CD4-positive, alpha-beta T cell treated with Interleukin-15 for 1 hour (primary cell): ENCODE measurements at places on chromosomes 3 and 15.

DNA sequence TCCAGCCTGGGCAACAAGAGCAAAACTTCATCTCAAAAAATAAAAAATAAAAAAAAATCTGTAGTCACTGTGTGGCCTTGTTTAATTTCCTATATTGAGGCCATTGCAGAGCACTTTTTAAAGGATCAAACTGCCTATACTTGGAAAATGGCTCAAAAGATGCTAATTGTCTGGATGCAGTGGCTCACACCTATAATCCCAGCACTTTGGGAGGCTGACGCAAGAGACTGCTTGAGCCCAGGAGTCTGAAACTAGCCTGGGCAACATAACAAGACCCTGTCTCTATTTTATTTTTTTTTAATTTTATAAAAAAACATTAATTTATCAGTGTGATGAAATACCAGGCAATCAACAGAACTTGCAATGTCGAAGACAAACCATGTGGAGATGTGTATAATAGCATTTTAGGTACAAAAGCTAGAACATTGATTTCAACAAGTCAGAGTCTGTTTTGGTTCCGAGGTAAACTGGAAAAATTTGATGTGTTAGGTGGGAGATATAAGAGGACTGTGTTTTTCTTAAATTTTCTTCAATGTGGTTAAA lies 47.0 kb upstream of the SETD2 start:
- DNase-seq = no peak

- no peak for DNase-seq
These were observed 256.4 kb upstream of the TPM1 start for GRCh38 chr15:62785881-62786828.

DNA sequence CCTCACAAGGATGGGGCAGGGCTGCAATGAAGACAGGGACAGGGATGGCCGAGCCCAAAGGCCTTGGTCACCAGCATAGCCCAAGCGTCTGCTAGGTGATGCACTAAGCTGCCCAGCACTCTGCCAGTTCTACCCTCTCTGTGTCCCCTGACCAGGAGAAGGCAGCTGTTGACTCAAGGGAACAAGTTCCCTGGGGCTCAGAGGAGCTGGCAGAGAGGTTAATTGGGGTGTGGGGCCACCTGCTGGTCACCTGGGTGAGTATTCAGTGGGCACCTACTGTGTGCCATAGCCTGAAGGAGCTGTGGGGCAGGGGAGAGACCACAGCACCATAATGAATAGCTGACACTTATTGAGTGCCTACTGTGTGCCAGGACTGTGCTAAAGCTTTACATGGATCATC lies 22.0 kb upstream of the DOCK3 start:
- DNase-seq = peak; percentile 55

DNA sequence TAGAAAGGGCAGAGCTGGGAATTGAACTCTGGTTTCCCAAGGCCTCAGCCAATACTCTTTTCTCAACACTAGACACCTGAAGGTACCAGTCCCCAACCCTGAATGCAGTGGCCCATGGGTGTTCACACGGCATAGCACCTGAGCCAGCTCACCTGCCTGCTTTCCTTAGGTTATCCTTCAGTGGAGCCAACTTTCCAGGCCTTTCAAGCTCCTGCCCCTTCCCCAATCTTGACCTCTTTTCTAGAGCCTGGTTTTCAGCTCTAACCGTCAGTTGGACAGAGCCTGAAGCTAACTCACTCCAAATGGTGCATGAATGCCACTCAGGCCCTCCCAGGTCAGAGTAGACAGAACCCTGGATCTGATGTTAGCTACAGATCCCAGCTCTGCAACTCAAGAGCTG lies 66.1 kb upstream of the ITGA11 start:
- no peak for DNase-seq

- no peak for DNase-seq
These were observed 10.1 kb upstream of the ITGA11 start for GRCh38 chr15:68442041-68442440.

DNA sequence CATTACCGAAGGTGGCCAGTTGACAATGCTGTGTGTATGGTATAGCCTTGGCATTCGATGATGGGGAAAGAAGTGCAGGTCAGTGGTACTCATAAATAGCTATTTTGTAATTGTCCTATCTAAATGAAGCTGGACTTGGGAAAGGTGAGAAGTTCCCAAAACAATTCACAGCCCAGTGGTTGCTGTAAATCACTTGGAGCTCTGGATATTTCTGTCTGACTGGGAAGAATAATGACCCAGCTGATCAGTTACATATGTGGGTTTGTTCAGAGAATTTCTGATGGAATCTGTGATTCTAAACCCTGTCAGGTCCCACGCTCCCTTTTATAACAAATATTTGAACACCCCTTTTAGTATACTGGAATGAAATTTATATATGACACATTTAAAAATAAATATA lies 133.9 kb upstream of the PFN2 start:
- no peak for DNase-seq

GRCh38 chr3:54909191-54909590 lies 18.7 kb downstream of the LRTM1 start:
- DNase-seq = no peak

- DNase-seq = no peak
These were observed 85.7 kb downstream of the MSL2 start for GRCh38 chr3:136110481-136110880.

DNA sequence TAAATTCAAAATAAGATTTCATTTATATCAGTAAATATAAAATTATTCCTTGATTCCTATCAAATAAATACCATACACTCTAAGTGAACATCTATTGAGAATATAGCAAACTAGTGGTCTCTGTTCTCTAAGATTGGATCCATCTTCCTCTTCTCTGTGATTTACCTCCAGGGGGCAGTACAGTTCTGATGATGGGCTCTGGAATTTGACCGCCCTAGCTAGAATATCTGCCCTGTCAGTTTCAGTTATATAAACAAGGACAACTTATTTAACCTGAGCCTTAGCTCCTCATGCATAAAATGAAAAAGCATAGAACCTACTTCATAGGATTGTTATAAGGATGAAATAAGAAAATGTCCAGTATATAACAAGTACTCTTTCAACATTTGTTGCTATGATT lies 171.1 kb upstream of the CCDC54 start:
- DNase-seq = no peak

- no peak for DNase-seq
These were observed 302.5 kb downstream of the ZNF621 start for GRCh38 chr3:40827226-40827625.

DNA sequence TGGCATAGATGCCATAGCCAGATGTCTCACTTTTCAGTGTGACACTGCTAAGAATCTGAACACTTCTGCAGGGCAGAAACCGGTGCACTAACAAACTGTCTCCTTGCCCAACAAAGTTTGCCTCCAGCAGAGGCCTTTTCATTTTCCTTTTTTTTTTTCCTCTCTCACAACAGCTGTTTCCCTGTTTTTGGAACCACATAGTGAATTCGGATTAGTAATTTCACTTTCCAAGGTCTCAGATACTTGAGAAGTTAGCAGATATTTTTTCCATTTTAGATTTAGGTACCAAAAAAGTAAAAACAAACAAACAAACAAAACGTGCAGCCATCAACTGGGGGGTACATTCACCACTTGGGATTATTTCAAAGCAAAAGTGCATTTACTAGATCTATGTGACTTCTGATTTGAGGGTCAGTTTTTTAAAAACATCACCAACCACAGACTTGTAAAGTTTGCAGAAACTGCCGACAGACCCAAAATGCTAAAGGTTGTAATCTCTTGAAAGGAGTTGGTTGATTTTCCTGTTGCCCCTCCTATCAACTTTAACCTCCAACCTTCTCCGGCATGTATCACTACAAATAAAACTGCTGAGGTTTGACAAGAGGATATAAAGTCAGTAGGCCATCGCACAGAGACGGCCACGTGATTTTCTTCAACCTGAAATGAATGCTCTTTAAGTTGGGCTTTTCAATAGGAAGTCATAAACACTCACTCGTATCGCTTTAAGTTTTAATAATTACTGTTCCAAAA lies 169.1 kb downstream of the CDIN1 start:
- no peak for DNase-seq

DNA sequence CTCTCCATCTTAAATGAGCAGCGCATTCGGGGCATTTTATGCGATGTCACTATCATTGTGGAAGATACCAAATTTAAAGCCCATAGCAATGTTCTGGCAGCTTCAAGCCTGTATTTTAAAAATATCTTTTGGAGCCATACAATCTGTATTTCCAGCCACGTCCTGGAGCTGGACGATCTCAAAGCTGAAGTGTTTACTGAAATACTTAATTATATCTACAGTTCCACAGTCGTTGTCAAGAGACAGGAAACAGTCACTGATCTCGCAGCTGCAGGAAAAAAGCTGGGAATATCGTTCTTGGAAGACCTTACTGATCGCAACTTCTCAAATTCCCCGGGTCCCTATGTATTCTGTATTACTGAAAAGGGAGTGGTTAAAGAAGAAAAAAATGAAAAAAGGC lies 44.4 kb upstream of the RASA2 start:
- no peak for DNase-seq

DNA sequence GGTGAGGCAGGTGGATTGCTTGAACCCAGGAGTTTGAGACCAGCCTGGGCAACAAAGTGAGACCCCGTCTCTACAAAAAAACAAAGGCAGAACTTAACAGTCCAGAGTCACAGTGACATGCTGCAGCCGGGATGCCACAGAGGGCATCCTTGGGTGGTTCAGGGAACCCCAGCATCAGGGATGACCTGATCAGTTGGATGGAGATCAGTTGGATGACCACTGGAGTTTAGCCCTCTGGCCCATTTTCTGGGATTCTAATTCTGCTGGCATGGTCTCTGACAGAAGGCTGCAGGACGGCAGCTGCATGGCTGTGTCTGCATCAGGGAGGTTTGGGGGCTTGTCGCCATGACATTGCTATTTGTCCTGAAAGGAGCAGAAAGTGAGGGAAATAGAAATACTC lies 19.8 kb downstream of the WHAMM start:
- DNase-seq = no peak

DNA sequence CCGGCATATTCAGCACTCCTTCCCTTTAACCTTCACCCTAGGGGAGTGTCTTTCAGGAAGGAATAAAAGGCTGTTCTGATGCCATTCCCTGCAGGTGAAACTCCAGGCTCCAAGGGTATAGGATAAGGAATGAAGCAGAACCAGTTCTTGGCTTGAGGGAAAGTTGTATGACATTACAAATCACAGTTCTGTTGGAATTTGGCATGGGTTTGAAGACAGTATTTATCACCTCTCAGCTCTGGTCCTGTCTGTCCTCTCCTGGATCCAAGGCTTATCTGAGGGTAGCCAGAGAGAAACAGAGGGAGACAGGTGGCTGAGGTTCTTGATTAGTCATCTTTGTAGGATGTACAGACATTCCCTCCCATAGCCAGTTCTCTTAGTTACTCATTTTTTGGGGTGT lies 37.1 kb downstream of the RAB11A start:
- no peak for DNase-seq

DNA sequence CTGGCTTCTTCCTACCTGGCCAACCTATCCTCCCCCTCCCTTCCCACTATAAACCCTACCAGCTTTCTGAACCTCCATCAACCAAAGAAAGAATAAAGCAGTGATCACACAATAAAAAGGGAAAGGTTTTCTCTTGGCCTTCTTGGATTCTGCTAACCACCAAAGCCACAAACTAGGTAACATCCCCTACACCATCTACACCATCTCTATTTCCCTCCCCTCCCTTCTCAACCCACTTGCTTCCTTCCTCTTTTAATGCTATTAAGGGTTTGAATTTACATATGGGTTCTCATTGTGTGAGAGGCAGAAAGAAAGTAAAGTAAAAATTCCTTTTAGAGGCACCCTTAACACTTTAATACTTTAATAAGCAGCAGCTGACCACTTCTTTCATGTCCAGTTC lies 25.8 kb upstream of the RSL24D1 start:
- no peak for DNase-seq

DNA sequence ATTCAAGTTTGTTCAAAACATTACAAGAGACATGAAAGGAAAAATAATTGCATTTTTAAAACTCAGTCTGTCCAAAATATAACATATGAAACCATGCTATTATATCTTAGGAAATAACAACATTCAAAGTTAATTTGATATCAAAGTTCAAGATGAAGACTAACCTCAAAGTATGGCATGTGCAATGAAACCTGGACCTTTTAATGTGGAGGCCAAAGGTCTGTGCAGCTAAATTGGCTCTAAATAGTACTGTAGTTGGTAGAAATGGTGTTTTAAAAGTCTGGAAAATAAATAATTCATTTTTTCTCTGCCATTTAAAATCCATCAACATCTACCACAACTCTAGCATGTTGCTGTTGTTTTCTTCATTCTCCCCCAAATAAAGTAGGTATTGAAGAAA lies 8.7 kb downstream of the GRAMD1C start:
- no peak for DNase-seq
